ENCODE measurements at places on chromosomes 4 and X.

GRCh38 chrX:96432647-96433046 is 252.0 kb upstream of the DIAPH2 start:
- H3K27me3 ChIP-seq: peaks cover 22% of the 10 kb centered on the region
- no peak overlapping the region for H3K4me3 ChIP-seq
- no peaks in the 10 kb centered on the region for H3K4me1 ChIP-seq
- H3K36me3 ChIP-seq: no peaks in the 10 kb centered on the region
- no peak for DNase-seq

GRCh38 chr4:80225595-80225994 is 28.3 kb downstream of the PRDM8 start:
- no peak overlapping the region for H3K27ac ChIP-seq
- H3K27me3 ChIP-seq: peaks cover 4% of the 10 kb centered on the region
- H3K4me3 ChIP-seq: no peak overlapping the region
- no peaks in the 10 kb centered on the region for H3K36me3 ChIP-seq
- DNase-seq: no peak

- no peak overlapping the region for H3K4me3 ChIP-seq
- H3K4me1 ChIP-seq: no peaks in the 10 kb centered on the region
- no peaks in the 10 kb centered on the region for H3K36me3 ChIP-seq
- H3K27ac ChIP-seq: no peak overlapping the region
- DNase-seq: no peak
Observed at GRCh38 chrX:49256268-49256995, 8.1 kb downstream of the FOXP3 start.

- no peaks in the 10 kb centered on the region for H3K36me3 ChIP-seq
- no peak overlapping the region for H3K27ac ChIP-seq
- DNase-seq: no peak
- H3K4me1 ChIP-seq: no peaks in the 10 kb centered on the region
- no peak overlapping the region for H3K4me3 ChIP-seq
Observed at GRCh38 chrX:150913511-150913910, 15.0 kb upstream of the CD99L2 start.

DNA sequence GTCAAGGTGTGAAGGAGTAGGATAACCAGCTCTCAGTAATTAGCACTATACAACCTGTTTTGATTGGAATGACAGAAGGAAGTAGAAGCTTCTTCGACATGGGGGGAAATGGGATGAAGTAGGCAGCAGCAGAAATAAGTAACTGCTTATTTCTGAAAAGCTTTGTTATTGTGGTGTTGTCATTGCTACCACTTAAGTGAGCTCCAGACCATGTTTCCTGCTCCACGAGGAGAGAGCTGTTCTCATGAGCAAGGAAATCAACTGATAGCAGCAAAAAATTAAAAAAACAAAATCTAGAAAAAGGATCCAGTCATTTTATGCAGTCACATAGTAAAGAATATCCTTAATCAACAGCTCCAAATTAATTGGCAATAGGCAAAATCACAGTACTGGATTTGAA is 106.1 kb upstream of the TLL1 start:
- H3K4me1 ChIP-seq: no peaks in the 10 kb centered on the region
- no peaks in the 10 kb centered on the region for H3K27me3 ChIP-seq
- H3K27ac ChIP-seq: no peak overlapping the region
- DNase-seq: no peak
- H3K4me3 ChIP-seq: no peak overlapping the region

- H3K27ac ChIP-seq: no peak overlapping the region
- H3K27me3 ChIP-seq: no peaks in the 10 kb centered on the region
- DNase-seq: no peak
- no peaks in the 10 kb centered on the region for H3K36me3 ChIP-seq
- no peak overlapping the region for H3K4me3 ChIP-seq
Observed at GRCh38 chr4:180768610-180769009, 1474.6 kb upstream of the TENM3 start.

DNA sequence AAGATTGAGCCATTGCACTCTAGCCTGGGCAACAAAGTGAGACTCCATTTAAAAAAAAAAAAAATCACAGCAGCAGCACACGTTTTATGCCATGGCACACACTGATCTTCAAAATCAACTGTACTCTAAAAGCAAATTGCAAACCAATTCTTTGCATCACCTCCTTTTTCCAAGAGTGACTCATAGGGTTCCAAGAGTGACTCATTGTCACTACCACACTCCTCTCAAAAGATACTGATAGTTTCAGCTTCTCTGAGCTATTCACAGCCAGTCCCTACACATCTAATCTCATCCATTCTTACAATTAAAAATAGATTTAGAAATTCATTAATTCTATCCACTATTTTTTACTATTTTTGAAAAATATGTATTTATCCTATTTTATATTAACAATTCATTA is 1494.9 kb upstream of the AGA start:
- no peaks in the 10 kb centered on the region for H3K36me3 ChIP-seq
- no peak overlapping the region for H3K4me3 ChIP-seq
- H3K27ac ChIP-seq: no peak overlapping the region
- no peaks in the 10 kb centered on the region for H3K27me3 ChIP-seq
- H3K4me1 ChIP-seq: no peaks in the 10 kb centered on the region

DNA sequence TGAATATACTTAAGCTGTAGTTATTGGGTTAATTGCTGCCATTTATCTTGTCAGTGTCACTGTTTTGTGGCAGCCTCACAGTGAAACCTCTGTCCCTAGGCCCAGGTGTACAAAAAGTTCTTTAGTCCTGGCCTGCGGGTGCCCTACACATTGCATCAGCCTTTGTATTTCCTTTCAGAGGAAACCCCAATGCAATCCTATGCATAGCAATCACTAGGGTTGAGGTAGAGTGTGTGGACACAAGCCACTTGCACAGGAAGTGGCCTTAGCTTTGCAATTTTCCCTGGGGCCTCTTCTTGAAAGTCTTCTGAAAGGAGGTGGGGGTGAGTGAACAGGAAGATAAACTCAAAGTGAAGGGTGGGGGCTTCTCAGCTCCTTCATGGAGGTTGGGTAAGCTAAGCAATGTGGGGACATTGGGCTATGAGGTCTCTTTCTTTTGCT is 27.8 kb downstream of the VSIG4 start:
- no peaks in the 10 kb centered on the region for H3K36me3 ChIP-seq
- DNase-seq: no peak
- H3K27ac ChIP-seq: no peak overlapping the region
- H3K27me3 ChIP-seq: no peaks in the 10 kb centered on the region

GRCh38 chr4:46648088-46648744 is 258.3 kb upstream of the GABRA2 start:
- no peaks in the 10 kb centered on the region for H3K36me3 ChIP-seq
- H3K27me3 ChIP-seq: no peaks in the 10 kb centered on the region
- H3K4me1 ChIP-seq: no peaks in the 10 kb centered on the region

DNA sequence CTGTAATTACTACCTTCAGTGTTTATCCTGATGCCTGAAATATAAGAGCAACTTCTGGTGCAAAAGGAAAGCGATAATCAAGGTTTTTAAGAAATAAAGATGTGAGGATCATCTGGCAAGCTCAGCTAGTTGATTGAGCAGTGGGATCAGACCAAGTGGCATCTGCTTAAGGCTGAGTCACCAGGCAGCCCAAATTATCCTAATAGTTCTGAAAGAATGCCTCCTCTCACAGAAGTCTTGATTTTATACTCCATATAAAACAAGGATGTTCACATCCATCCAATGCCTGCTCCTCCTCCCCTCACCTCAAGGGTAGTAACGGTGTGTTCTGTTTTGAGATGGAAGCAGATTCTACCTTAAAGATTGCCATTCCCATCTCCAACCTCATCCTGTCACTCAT is 134.5 kb upstream of the RASGEF1B start:
- no peaks in the 10 kb centered on the region for H3K27me3 ChIP-seq
- no peak for DNase-seq
- no peaks in the 10 kb centered on the region for H3K4me1 ChIP-seq
- no peak overlapping the region for H3K27ac ChIP-seq
- H3K4me3 ChIP-seq: no peak overlapping the region

- H3K27ac ChIP-seq: no peak overlapping the region
- H3K36me3 ChIP-seq: no peaks in the 10 kb centered on the region
- DNase-seq: no peak
- H3K27me3 ChIP-seq: no peaks in the 10 kb centered on the region
- no peaks in the 10 kb centered on the region for H3K4me1 ChIP-seq
Observed at GRCh38 chr4:66572949-66573348, 902.7 kb upstream of the EPHA5 start.

GRCh38 chrX:154430916-154431315 is 2.4 kb downstream of the ATP6AP1 start:
- H3K27me3 ChIP-seq: peaks cover 36% of the 10 kb centered on the region
- H3K36me3 ChIP-seq: no peaks in the 10 kb centered on the region
- peak overlapping the region; percentile 30 for H3K27ac ChIP-seq
- peak overlapping the region; percentile 11 for H3K4me3 ChIP-seq
- no peak for DNase-seq

- H3K27me3 ChIP-seq: no peaks in the 10 kb centered on the region
- H3K4me3 ChIP-seq: no peak overlapping the region
Observed at GRCh38 chr4:107913283-107913899, 18.0 kb upstream of the CYP2U1 start.

DNA sequence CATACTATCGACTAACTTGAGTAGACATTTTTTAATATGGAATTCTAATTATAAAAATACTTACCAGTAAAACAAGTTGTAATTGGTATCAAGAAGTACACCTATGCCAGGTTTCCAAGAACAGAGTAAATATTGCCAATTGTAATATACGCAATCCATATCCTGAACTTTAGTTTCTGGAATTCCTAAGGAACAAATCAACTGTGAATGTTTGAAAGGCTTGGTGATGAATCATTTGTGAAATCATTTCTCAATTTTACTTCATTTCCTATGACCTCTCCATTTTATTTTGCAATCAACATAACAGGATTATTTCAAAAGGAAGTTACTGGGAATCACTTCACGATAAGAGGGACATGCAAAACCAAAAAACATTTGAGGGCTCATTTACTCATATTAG is 3.7 kb downstream of the IL13RA2 start:
- no peak for DNase-seq
- no peak overlapping the region for H3K27ac ChIP-seq
- H3K4me3 ChIP-seq: no peak overlapping the region
- no peaks in the 10 kb centered on the region for H3K27me3 ChIP-seq
- no peaks in the 10 kb centered on the region for H3K4me1 ChIP-seq

DNA sequence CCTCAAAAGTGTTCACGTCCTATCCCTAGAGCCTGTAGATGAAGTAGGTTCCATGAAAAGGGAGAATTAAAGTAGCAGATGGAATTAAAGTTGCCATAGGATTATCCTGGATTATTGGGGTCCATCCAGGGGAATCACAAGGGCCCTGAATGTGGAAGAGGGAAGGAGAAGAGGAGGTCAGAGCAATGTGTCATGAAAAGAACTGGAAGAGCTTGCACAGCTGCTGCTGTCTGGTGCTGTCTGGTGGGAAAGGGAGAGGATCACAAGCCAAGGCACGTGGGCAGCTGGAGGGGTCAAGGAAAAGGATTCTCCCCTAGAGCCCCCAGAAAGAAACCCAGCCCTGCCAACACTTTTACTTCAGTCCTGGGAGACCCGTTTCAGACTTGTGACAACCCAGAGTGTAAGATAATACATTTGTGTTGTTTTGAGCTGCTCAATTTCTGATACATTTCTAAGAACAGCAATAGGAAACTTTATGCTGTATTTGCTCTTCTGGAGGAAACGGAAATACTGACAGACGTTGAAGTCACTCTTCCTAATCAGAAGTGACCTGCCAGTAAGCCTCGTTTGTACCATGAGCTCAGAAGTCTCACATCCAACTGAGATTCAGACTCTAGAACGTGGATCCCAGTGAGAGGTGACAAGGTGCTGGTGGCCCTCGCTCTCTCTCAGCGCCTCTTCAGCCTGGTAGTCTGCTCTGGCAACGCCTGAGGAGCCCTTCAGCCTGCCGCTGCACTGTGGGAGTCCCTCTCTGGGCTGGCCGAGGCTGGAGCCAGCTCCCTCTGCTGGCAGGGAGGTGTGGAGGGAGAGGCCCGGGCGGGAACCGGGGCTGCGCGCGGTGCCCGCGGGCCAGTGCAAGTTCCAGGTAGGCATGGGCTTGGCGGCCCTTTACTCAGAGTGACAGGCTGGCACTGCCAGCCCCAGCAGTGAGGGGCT is 34.7 kb upstream of the ENPP6 start:
- no peaks in the 10 kb centered on the region for H3K27me3 ChIP-seq
- no peak overlapping the region for H3K4me3 ChIP-seq
- no peaks in the 10 kb centered on the region for H3K36me3 ChIP-seq
- no peak overlapping the region for H3K27ac ChIP-seq

- no peaks in the 10 kb centered on the region for H3K36me3 ChIP-seq
- H3K4me3 ChIP-seq: no peak overlapping the region
- no peak overlapping the region for H3K27ac ChIP-seq
- no peak for DNase-seq
- no peaks in the 10 kb centered on the region for H3K27me3 ChIP-seq
Observed at GRCh38 chr4:613126-613525, 12.2 kb upstream of the PDE6B start.

GRCh38 chrX:86066998-86067397 is 19.6 kb upstream of the CHM start:
- no peaks in the 10 kb centered on the region for H3K4me1 ChIP-seq
- DNase-seq: no peak
- H3K36me3 ChIP-seq: no peaks in the 10 kb centered on the region
- no peak overlapping the region for H3K4me3 ChIP-seq
- no peaks in the 10 kb centered on the region for H3K27me3 ChIP-seq
- no peak overlapping the region for H3K27ac ChIP-seq

- no peaks in the 10 kb centered on the region for H3K4me1 ChIP-seq
- no peak for DNase-seq
- H3K36me3 ChIP-seq: no peaks in the 10 kb centered on the region
- H3K4me3 ChIP-seq: no peak overlapping the region
- no peak overlapping the region for H3K27ac ChIP-seq
Observed at GRCh38 chr4:135319685-135320084, 1118.1 kb upstream of the PABPC4L start.

GRCh38 chrX:123408821-123409737 is 225.0 kb downstream of the GRIA3 start:
- H3K4me1 ChIP-seq: no peaks in the 10 kb centered on the region
- H3K27ac ChIP-seq: no peak overlapping the region
- no peaks in the 10 kb centered on the region for H3K36me3 ChIP-seq
- no peaks in the 10 kb centered on the region for H3K27me3 ChIP-seq
- DNase-seq: no peak
- H3K4me3 ChIP-seq: no peak overlapping the region

GRCh38 chr4:121656269-121656641 is 40.5 kb downstream of the ANXA5 start:
- H3K4me1 ChIP-seq: no peaks in the 10 kb centered on the region
- no peak overlapping the region for H3K4me3 ChIP-seq
- no peak overlapping the region for H3K27ac ChIP-seq
- DNase-seq: peak; percentile 20
- H3K27me3 ChIP-seq: no peaks in the 10 kb centered on the region

DNA sequence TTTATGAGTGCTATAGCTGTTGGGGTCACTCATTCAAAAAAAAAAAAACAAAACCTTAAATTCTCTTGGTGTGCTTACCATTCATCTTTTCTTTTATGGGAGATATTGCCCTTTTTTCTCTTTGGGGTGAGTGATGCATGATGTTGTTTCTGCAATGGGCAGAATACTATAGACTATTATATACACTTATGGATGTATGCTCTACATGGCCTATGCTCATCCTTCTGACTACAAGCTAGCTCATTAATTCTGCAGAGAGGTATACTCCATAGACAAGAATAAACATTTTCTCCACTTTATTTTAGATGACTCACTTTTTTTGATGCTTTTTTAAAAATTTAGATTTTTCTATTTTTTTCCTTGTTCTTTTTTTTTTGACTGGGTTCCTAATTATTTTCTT is 160.3 kb upstream of the ANK2 start:
- DNase-seq: no peak
- no peak overlapping the region for H3K4me3 ChIP-seq
- H3K4me1 ChIP-seq: no peaks in the 10 kb centered on the region
- H3K27me3 ChIP-seq: no peaks in the 10 kb centered on the region
- H3K27ac ChIP-seq: no peak overlapping the region

- DNase-seq: no peak
- no peaks in the 10 kb centered on the region for H3K4me1 ChIP-seq
- H3K4me3 ChIP-seq: no peak overlapping the region
Observed at GRCh38 chr4:183260491-183261151, 59.5 kb downstream of the CLDN22 start.

- H3K4me1 ChIP-seq: no peaks in the 10 kb centered on the region
- no peak for DNase-seq
- no peaks in the 10 kb centered on the region for H3K27me3 ChIP-seq
Observed at GRCh38 chrX:107700790-107701189, 72.5 kb downstream of the PRPS1 start.
